Astrocyte of the hippocampus (primary cell): ENCODE measurements at places on chromosomes 16 and 17.

- peak; percentile 33 for DNase-seq
These were observed 24.3 kb upstream of the TMEM220 start for GRCh38 chr17:10754109-10754508.

DNA sequence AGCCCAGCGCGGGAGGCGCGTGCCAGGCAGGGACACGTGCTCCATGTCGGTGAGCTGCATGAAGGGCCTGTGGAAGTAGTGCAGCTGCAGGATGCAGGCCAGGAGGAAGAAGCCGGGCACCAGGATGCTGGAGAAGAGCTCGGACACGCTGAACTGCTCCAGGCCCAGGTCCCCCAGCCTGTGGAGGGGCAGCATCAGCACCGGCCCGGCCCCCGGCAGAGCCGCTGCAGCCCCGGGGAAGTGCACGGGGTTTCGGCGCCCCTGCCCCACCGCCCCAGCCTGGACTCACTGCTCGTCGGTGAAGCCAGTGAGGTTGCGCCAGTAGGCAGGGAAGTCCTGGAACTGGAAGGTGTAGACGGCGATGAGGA, 28.0 kb downstream of the CTU2 start:
- DNase-seq: no peak

GRCh38 chr16:89393738-89394406, 96.5 kb downstream of the ANKRD11 start:
- DNase-seq: no peak

DNA sequence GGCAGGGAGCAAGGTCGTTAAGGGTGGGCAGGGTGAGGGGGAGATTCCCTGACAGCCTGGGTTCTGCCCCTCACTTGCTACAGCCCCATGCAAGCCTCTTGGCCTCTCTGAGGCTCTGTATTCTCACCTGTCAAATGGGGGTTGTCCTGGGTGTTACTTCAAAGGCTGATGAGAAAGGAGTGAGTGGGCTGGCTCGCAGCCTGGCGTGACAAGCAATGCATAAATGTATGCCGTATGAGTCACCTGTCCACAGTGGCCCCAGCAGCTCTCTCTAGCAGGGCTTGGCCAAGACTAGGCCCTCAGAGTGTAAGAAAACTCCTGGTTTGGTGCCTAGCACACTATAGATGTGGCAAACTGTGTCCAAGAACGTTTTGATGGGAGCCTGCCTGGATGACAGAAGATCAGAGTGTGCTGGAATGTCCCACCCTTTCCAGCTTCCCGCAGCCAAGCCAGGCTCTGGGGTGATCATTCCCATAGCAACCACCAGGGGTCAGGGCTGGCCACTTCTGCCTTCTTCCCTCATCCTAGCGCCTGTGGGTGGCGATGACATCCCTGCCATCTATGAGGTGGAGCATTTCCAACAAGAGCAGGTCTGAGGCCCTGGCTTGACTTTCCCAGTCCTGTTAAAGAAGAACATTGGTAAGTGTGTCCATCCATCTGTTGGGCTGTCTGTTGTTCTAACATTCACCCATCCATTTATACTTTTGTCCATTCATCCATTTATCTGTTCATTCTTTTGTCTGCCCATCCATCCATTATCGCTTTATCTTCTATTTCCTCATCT, 37.2 kb upstream of the ADGRG1 start:
- peak; percentile 88 for DNase-seq

DNA sequence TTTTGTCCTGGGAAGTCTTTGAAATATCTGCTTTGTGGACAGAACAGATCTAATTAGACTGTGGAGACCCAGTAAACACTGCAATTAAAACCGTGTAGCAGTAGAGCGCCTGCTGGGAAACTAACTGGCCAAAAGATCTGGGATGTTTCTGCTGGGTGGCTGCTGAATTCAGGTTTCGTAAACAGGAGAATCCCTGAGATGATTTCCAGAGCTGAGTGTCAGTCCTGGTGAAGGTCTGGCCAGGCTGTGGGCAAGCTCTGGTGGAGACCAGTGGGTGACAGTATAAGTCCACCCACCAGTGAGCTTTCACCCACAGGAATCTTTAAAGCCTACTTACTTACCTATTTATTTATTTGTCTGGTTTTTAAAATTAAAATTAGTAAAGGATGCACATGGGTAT, 257.2 kb downstream of the IRF8 start:
- no peak for DNase-seq

DNA sequence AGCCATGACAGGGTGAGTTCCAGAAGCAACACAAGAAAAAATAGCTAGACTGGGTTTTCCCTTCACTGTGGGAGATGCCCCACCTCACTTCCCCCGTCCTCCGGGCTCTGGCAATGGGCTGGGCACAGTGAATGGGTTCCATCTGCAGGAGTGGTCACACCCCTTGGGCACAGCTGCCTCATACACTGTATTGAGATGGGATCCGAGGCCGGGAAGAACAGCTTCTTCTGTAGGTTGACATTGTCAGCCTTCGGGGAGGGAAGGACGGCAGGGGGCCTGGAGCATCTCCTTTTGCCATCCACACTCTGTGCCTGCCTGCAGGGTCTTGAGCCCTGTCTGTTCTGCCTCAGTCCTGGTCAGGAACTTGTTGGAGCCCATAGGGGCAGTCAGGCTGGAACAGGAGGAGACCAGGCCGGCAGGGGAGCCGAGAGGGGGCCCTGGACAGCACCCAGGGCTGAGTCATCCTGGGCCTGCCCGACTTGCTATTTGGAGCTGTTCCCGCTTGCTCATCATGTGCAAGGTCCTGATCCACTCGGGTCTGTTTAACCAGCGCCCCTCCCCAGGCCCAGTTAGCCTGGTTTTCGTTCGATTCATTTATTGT, 286.7 kb downstream of the SEC14L1 start:
- DNase-seq: peak; percentile 89

- DNase-seq: peak; percentile 56
These were observed 352 bp downstream of the MARF1 start for GRCh38 chr16:15642557-15643047.

- peak; percentile 55 for DNase-seq
These were observed at the start of gene ALDH3A1 for GRCh38 chr17:19747829-19748806. ALDH3A1 (minus strand) TSS chr17:19748298; CDS start chr17:19745129, 3,169 bp downstream.

- no peak for DNase-seq
These were observed at the start of gene DPEP1 for GRCh38 chr16:89613231-89613953. DPEP1 (plus strand) TSS chr16:89613642; CDS start chr16:89630411, 16,769 bp downstream.
